ENCODE measurements at places on chromosomes 12 and 14.

DNA sequence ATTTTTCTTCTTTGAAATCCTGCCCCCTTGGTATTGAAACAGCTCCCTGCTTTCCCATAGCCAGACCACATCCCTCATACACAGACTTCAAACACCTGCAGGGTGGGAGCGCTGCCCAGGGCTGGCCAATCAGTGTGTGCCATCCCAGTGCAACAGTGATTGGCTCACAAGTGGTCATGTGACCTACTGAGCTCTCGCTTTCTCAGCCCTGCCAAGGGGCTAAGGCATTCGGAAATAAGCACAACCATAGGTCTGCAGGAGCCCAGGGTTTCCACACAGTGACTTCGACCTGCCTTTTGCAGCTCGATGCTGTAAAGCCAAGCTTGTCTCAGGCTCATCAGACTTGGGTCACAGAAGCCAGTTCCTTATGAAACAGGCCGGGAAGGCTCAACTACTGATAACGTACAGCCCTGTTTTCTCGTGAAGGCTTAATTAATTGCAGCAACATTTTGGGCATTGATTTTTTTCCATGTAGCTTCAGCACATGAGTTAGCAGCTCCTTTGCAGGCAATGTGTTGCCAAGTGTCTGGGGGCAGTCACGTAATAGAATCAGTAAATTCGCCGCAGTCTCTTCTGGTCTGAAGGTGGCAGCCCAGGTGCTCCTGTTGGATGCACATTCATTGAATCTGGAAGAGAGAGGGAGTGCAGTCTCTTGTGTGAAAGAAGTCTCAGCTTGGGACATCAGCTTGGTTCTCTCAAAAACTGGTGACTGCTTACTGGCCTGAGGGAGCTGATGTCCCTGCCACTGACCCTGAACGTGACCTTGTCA lies 1091.8 kb downstream of the AACS start:
- DNase-seq, result no peak

- no peak for DNase-seq
Observed at GRCh38 chr14:75877884-75878283, 103.9 kb downstream of the TGFB3 start.

DNA sequence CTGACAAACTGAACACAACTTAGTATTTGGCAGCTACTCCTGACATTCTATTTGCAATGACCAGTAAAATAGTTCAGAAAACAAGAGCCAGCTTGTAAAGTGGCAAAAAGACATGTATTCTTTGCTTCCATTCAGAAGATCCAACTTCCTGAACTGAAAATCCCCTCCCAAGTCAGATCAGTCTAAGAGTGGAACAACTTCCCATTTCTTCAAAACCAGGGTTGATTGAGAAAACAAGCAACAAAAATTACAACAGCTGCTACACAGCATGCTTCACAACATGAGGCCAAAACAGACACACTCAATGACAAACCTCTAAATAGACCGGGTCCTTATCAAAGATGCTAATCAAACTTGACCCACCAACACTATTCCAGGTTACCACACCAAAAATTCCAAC lies 40.3 kb downstream of the CIT start:
- no peak for DNase-seq

GRCh38 chr14:86826661-86827060 lies 1166.3 kb downstream of the GALC start:
- DNase-seq, result no peak

GRCh38 chr12:112524676-112525425 lies 106.1 kb downstream of the PTPN11 start:
- peak; percentile 2 for DNase-seq

DNA sequence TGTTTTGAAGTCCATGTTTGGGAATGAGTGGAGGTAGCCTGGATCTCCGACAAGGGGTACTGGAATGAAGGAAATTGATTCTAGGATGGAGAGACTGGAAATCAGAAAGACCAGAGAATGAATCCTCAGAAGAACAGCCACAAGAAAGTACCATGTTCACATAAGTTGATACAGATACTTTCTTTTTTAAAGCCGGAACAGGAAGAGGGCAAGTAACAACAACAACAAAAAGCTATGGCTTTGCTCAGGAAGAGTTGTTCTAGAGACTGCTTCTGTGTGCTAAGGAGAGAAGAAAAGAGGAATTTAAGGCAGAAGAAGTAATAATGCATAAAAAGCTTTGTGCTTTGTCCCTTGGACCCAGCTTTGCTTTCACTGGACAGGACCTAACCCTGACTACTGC lies 6.2 kb downstream of the TC2N start:
- DNase-seq, result no peak

DNA sequence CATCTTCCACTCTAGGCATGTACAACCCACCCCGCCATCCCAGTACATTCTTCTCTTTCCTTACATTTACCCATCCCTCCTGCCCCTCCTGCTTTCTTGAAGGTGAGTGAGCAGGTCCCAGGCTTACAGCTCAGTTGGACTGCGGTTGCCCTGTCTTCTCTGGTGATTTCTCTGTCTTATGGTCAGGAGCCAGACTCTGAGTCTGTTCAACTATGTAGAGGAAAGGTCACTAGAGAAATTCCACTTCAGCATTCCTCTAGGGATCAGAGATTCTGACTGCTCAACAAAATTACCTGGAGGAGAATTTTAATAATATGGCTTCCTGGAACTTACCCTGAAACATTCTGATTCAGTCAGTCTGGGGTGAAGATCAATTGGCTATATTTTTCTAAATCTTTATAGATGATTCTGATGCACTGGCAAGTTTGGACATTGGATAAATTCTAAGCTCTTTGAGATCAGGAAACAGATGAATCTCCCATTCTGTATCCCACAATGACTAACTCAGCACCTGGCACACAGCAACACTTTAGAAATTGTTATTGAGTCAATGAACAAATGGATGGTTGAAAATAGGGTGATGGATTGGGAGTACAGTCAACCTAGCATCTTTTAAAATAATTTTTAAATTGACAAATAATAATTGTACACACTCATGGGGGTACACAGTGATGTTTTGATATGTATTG lies 128.6 kb upstream of the HIF1A start:
- no peak for DNase-seq

DNA sequence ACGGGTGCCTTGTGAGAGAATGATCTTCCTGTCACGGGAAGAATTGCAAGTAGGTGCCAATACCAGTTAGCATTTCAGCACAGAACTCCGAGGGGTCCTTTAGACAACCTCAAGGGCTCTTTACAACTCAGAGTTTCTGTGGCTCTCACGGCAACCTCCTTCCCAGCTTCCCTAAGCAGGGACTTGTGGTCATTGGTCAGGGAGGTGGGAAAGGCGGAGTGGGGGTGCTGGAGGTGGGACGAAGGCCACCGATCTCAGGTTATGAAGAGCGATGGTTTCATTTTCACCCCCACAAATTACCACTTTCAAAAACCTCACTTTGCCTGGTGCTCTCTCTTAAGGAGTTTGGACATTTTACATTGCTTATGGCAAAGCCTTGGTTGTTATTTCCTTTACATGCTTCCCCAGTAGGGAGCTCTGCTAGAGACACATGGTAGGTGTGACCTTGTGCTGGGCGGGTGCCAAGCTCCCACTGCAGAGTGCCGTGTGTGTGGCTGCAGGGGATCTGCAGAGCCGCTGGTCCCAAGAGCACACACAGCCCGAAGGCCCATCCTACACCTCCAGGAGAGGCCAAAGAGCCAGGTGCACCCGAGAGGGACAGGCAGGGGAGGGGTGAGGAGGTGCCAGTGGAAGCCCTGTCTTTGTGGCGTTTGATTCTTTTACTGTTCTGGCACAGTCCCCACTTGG lies 21.4 kb downstream of the BCL2L14 start:
- no peak for DNase-seq

Data from fibroblast of the conjunctiva (primary cell).